ENCODE measurements at places on chromosomes 11 and 22. TPM values are rescaled to one million over a fixed set of nuclear protein-coding genes. Genes with fewer than 3 reads are reported as not detected.

NUP160 gene
- total RNA-seq, result 34.4 TPM

GAL gene
- 17.0 TPM for total RNA-seq

FJX1 gene
- total RNA-seq, result 39.3 TPM

C11orf16 gene
- not detected for total RNA-seq

SH3BP1 gene
- 2.8 TPM for total RNA-seq

SCN3B gene
- 0.13 TPM for total RNA-seq

NTM gene
- total RNA-seq, result not detected

NFAM1 gene
- not detected for total RNA-seq

C22orf42 gene
- total RNA-seq, result not detected

TRIM51 gene
- total RNA-seq, result not detected

PTPN5 gene
- not detected for total RNA-seq
